ENCODE measurements at places on chromosomes 2 and 18.
A peak's percentile ranks its signal among the peaks of the same experiment; 100 is the strongest.

GRCh38 chr2:64202206-64202845, 58.1 kb upstream of the PELI1 start:
- no peak for DNase-seq

DNA sequence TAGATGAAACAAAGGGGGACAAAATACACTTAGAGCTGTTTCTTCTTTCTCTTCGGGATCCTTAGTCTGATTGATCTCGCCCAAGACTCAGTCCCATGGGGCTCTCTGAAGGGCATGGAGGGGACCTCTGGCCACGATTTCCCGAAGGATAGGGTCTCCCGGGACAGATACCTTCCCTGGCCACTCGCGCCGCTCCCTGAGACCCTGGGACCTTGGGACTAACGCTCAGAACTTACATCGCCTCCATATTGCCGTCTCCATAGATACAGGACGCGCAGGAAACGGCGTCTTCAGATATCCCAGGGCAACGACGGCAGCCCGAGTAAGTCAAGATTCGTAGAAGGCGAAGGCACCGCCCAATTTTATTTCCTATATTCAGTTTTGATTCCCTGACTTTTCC, at the start of gene CFAP65:
TSS of gene CFAP65 (minus strand) at position 265 of the 400 bp plus-strand sequence. CDS start 2,468 bp downstream, outside the sequence.
- DNase-seq = no peak

- no peak for DNase-seq
Observed at GRCh38 chr18:61308795-61309393, 24.3 kb upstream of the CDH20 start.

DNA sequence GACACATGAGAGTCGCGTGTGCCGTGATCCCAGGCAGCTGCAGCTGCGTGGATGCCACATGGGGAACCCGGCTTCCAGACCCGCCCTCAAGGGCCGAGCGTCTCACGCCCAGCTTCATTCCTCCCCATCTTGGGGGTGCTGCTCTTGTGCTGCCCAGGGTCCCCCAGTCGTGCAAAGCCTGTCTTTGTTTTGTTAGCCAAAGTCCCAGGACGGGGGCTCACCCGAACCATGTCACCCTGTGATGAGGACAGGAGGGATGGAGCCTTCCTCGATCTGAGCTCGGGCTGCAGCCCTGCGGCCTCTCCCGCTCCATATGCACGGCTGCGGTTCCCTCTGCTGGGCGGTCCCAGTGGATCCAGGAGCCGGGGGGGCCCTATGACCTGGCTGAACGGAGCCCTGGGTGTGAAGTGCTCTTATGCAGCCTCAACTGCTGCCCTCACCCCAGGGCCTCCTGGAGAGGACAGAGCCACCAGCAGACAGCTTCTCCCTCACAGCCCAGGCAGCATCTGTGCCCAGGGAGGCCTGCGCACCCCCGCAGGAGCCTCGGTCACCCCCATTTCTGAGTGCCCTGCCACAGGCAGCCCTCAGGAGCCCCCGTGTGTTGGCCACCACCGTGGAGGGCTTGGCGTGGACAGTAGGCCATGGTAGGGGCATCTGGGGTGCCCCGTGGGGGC, 99.0 kb upstream of the CTDP1 start:
- no peak for DNase-seq

- DNase-seq = no peak
Observed at GRCh38 chr2:175414882-175415487, 233.5 kb upstream of the ATP5MC3 start.

- DNase-seq = no peak
Observed at GRCh38 chr2:153770359-153770991, 101.2 kb upstream of the GALNT13 start.

DNA sequence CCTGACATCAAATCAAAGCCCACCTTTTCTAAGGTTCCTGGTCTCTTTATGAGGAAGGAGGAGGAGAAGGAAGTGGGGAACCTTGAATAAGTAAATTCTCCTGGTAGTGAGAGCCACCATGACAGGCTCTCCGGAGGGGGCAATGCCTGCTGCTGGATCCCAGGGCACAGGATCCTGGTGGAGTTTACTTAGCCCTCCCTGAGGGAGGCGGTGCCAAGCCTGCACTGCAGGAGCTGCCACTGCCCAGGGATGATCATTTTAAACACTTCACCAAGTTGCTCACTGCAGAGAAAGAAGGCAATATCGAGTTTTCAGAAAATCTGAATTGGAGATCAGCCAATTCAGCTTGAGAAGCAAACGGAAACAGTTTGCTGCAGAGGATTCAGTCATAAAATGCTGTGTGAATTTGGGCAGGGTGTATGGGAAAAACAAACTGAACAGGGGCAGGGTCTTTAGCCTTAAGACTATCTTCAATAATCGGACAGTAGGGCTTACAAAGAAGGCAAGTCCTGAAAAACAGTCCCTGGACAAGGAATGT, 200.7 kb downstream of the RAD51AP2 start:
- no peak for DNase-seq

GRCh38 chr2:160140471-160140870, 59.6 kb downstream of the ITGB6 start:
- no peak for DNase-seq

DNA sequence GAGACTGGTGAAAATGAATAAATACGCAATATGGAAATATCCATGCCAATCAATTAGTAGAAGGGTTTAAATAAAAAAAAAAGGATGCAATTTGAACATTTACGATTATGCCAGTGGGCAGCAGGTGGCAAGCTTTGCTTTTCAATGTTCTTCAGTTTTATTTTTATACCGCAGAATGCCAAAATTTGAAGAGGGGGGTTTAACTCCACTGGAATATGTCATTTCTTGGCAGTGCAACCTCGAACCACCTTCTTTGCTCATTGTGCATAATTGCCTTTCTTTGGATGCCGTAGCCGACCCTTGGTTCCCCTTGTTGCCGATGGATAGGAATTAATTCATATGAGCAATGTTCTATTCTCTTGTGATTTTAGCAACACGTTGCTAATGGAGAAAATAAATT, 88.0 kb downstream of the LTBP1 start:
- DNase-seq = no peak

- DNase-seq = no peak
Observed at GRCh38 chr18:28574175-28574574, 397.2 kb upstream of the CDH2 start.

- no peak for DNase-seq
Observed at GRCh38 chr2:8547284-8548064, 134.4 kb upstream of the ID2 start.

DNA sequence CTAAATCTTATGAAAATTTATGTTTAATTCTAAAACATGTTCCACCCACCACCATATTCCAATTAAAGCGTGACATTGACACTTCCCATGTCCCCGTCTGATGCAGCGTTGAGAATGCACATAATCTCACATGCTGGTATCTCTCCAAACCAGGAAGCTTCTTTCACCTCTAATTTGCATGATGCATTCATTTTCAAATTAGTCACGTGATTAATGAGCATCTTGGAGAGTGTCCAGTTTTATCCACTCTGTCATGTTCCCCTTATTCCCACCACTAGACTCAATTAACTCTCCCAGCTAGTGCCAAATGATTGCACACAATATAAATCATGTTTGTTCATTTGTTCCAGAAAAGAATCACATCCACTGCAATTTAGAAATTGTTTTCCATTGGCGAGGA, 105.8 kb downstream of the RIT2 start:
- no peak for DNase-seq

- no peak for DNase-seq
Observed at GRCh38 chr2:204175552-204176271, 239.1 kb downstream of the ICOS start.

DNA sequence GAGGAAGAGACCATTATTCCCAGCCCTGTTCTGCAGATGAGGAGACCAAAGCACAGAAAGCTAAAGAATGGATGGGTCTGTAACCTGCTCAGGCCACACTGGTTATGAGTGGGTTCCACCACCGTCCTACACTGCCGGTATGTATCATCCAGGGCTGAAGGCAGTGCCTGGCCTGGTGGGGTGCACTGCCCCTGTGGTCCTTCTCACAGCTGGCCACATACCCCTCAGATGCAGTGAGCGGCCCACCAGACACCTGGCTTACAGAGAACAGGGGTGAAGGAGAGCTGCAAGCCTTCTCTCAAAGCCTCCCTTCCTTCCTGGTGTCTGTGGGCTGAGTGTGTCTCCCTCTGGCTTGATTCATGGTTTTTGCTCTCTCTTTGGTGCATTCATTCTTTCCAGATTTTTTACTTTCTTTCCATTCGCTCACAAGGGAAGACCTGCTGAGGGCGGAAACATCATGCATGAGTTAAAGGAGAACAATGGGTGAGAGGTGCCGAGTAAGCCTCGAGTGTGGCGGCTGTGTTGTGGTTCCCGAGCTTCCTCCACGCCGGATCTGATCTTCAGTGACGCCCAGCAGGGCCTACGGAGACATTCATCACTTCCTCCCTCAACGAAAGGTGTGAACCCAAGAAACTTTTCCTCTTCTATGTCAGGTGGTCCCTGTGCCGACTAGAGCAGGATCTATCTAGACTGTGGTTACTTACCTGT, 62.1 kb upstream of the REL start:
- peak; percentile 62 for DNase-seq

- DNase-seq = no peak
Observed at GRCh38 chr2:10322973-10323372, 20.3 kb downstream of the HPCAL1 start.

GRCh38 chr2:124533226-124533954, 508.3 kb downstream of the CNTNAP5 start:
- DNase-seq = no peak

DNA sequence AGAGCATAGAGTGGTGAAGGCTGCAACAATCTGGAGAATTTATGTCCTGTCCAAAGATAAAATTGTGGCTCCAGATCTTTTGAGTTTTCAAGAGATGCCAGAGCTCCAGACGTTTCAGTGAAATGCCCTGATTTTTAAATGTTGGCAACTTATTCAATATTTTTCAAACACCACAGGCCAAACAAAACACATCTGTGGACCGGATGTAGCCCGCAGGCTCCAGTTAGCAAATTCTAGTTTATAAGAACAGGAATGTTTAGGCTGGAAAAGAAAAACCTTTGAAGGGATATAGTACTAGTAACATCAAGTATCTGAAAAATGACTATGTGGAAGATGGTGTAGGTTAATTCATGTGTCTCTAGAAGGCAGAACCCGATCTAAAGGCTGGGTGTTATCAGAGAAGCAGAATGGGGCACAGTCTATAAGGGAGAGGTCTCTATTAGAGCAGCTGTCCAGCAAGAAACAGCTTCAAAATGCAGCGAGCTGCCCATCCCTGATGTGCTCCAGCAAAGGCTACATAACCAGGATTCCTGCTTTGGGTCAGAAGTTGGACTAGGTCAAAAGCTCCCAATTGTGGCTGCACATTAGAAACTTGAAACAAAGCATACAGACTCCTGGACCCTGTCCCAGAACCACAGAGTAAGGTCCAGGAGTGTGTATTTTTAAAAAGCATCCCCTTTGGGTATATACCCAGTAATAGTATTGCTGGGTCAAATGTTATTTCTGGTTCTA, 105.9 kb downstream of the ANKRD44 start:
- no peak for DNase-seq

- DNase-seq = no peak
Observed at GRCh38 chr18:71168557-71169145, 879.8 kb downstream of the SOCS6 start.

- DNase-seq = no peak
Observed at GRCh38 chr2:42171396-42171980, 2.3 kb downstream of the EML4 start.

GRCh38 chr2:181484851-181485637, 27.9 kb downstream of the ITGA4 start:
- DNase-seq = no peak

- no peak for DNase-seq
Observed at GRCh38 chr2:199818026-199818425, 33.0 kb downstream of the FTCDNL1 start.

DNA sequence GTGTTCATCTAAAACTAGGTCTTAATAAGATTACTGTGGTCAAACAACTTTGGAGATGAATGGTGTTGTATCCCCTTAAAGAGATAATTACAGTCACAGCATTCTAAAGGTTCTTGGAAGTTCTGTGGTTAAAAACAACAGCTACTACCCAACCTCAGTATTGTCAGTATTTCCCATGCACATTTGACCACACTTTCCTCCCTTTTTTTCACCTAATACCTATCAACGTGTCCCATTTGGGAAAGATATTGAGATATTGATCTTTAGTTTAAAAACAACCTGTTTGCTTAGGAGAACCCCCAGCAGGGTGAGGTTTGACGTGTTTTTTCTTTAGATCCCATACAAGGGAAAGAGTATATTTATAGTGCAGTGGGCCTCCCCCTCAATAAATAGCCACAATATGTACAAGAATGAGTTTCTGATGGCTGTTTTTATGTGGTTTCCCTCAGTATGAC, 65.6 kb downstream of the WDR7 start:
- no peak for DNase-seq

DNA sequence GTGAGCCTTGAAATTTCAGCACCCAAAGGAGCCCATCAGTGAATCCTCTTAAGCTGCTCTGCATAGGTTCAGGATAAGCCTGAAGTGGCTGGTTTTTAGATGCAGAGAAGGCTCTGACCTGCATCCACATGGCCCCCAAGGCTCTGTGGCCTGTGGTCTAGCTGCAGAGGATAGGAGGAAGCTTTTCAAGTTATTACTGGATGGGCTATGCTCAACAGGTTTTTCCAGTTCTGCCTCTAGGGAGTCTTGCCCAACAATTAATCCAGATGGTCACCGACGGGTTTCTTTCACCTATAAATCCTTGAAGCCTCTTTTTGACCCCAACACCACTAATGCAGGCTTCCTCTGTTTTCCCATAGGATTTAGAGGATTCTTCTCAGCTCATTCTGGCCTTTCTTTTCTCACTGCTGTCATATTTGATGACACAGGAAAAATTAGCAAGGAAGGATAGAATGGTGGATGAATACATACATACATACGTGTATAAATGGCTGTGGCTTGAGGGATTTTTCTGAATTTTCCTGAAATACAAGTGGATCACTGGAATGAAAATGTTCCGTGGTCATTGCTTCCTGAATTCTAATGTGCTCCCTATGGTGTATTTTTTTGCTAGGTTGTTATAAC, 52.2 kb upstream of the BCL2L11 start:
- DNase-seq = no peak

- DNase-seq = no peak
Observed at GRCh38 chr2:197904446-197904845, 100.1 kb downstream of the PLCL1 start.

- no peak for DNase-seq
Observed at GRCh38 chr2:60559880-60560279, 6.4 kb upstream of the BCL11A start.

DNA sequence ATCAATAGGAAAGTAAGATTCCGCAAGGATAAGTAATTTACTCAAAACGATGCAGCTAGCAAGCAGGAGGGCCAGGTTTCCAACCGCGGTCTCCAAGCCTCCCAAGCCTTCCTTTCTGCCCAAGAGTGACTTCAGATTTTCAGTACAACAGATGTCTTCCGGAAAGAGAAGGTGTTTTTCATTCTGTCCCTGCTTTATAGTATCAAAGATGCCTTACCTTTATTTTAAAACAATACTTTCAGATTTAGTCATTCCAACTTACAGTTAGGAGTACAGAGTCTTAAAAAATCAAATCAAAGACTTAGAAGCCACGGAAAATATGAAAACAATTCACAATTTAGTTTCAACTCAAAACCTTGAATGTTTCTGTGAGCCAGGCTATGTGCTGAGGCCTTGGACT, 43.6 kb downstream of the CYB5A start:
- DNase-seq = no peak

- no peak for DNase-seq
Observed at GRCh38 chr2:49933711-49934110, 779.4 kb upstream of the FSHR start.

Measured in stimulated activated CD4-positive, alpha-beta T cell treated with anti-CD3 and anti-CD28 coated beads, Interleukin-12 subunit alpha, Interleukin-12 subunit beta, amount 100 ng/mL, for 24 hours (primary cell).